ENCODE measurements at places on chromosomes 13 and 19.

DNA sequence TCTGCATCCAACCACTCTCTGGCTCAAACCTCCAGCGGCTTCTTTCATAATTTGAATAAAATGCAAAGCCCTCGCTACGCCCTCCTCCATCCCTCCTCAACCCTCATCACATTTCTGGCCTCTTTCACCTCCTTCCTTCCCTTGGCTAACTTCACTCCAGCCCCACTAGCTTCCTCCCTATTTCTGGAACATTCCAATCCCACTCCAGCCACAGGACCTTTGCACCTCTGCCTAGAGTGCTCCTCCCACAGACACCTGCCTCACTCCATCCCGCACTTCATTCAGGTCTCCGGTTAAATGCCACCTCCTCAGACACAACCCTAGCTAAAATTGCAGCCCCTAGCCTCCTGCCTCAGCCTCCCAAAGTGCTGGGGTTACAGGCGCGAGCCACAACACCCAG, 7.9 kb upstream of the DPF1 start:
- no peak for DNase-seq

DNA sequence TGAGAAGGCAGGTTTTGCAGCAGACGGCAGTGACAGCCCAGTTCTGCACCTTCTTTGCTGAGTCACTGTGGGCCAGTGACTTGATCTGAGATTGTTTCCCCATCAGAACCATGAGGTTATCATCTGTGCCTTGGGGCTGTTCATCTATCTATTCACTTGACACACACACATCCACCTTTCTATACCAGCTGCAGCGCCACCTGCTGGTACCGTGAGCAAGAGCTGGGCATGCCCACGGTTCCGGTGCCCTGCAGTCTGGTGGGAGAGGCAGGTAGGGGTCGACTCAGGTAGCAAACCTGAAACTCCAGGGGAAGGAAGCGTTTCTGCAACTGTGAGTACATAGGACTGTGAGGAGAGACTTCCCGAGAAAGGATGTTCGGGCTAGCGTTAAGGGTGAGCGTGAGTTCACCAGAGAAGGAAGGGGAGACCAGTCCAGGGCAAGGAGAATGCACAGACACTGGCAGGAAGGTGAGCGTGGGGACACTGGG, 7.5 kb upstream of the LIN7B start:
- DNase-seq: peak; percentile 50

DNA sequence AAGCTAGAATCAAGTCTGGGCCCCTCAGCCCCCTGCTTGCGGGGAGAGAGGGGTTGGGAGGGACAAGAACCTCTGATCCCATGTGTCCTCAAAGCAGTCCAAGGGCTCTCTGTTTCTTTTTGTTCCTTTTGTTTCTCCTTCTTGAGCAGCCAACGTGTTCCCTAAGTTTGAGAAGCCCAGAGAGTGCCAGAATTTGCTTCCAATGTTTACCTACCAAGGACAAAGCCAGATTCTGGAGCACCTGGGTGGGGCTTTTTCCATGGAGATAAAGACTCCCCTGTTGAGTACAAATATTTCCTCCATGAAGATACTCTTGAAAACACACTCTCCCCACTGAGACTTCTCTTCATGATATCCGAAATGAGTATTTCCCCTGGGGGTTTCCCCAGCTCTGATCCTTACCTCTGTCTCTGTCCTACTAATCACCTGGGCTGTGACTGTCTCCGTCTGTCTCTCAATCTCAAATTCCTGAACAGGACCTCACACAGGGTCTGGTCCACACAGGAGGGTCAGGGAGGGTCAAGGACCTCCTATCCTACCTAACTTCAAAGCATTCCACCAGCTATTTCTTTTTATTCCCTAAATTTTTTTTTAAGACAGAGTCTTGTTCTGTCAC, 27.4 kb downstream of the CD177 start:
- no peak for DNase-seq

GRCh38 chr13:60765700-60766411, 368.8 kb downstream of the TDRD3 start:
- no peak for DNase-seq

DNA sequence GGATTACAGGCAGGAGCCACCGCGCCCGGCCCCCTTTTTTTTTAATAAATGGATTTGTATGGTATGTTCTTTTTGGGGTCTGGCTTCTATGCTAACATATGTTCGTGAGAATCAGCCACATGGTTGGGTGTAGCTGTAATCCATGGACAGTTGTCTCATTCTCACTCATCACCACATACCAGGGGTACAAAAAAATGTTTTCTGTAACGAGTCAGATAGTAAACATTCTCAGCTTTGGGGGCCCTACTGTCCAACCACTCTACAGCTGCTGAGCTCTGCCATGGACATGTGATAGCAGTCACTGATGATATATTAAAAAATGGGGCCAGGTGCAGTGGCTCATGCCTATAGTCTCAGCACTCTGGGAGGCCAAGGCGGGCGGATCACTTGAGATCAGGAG, 5.1 kb upstream of the RETN start:
- DNase-seq: no peak

- DNase-seq: no peak
These were observed 87.9 kb upstream of the WASF3 start for GRCh38 chr13:26469602-26470001.
